ENCODE measurements at places on chromosomes 6 and 20.
A peak's percentile ranks its signal among the peaks of the same experiment; 100 is the strongest.

- DNase-seq = no peak
Measured at GRCh38 chr20:63215101-63216040, 560 bp downstream of the YTHDF1 start.

GRCh38 chr6:18388271-18388670 is 1.1 kb downstream of the RNF144B start:
- no peak for DNase-seq

DNA sequence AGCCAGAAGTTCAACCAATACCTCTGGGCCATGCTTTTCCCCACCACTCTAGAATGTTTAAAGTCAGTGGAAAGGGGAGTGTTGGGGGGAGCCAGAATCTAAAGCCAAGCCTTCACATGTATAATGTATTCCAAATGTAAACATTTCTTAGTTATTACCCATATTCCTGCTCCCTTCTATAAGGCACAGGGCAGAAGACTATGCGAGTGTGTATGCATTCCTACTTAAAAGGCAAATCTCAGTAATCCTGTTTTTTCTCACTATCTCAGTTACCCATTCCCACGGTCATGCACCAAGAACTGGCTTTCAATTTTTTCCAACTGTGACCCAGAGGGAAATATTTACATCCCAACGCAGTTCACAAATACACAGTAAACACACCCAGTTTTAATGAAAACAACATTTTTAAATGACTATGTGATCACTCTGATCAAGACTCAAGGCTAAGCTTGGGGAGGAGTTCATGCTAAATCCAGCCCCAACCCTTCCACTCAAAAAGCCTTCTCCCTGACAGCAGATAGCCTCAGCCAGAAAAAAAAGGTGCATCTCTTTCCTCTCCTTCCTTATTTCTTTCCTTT is 57.5 kb downstream of the EPB41L2 start:
- DNase-seq = no peak

DNA sequence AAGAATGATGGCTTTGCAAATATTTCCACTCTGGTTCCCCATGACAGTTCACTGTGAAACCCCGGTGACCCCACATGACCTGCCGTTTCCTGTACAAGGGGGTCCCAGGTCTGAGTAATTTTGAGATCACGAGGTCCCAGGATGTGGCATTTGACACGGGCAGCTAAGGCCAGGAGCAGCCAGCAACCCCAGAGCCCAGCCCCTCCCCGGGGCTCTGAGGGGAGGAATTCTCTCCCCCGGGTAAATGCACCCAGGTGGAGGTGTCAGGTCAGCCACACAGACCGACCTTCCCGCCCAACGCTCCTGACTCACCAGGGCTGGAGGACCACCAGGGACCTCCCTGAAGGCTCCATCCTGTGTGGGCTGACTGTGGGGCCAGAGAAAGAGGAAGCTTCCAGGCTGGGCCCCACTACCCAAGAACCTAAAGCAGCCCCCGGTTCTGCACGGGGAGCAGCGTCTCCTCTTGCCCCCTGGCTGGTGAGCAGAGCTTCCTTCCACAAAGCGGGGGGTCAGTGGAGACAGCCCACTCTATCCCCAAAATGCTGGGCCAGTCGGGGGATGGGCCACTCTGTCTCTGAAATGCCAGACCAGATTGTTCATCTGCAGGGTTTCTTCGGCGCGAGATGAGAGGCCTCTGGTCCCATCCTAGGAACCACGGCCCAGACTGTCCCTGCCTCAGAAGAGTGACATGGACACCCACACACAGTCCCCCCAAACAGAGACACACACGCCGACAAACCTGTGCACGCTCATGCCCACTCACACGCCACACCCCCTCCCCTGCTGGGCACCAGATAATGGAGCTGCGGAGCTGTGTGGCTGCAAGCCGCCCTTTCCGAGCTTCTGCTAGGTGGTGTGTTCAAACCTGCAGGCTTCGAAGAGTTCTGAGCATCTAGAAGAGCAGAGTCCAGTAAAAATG is 23.4 kb upstream of the SLCO4A1 start:
- peak; percentile 29 for DNase-seq

- DNase-seq = no peak
Measured at GRCh38 chr6:13573669-13574110, 711 bp upstream of the SIRT5 start.

GRCh38 chr6:161598896-161599295 is 325.0 kb upstream of the AGPAT4 start:
- no peak for DNase-seq

DNA sequence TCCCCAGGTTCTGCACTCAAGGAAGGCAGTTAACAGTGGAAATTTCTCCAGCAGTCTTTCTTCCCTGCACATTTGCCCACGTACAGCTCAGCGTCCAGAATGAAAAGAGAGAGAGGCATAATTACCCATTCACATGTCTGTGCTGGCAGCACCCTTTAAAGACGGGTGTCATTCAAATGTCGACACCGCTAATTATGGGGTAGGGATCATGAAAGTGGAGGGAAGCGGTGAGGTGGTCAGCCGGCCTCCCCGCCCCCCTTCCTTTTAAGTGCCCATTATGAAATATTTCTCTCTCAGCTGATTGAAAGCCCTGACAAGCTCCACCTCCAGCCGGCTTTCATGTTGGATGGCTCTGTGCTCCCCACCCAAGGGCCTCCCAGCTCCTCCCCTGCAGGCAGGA is 246.1 kb downstream of the BMP7 start:
- no peak for DNase-seq

DNA sequence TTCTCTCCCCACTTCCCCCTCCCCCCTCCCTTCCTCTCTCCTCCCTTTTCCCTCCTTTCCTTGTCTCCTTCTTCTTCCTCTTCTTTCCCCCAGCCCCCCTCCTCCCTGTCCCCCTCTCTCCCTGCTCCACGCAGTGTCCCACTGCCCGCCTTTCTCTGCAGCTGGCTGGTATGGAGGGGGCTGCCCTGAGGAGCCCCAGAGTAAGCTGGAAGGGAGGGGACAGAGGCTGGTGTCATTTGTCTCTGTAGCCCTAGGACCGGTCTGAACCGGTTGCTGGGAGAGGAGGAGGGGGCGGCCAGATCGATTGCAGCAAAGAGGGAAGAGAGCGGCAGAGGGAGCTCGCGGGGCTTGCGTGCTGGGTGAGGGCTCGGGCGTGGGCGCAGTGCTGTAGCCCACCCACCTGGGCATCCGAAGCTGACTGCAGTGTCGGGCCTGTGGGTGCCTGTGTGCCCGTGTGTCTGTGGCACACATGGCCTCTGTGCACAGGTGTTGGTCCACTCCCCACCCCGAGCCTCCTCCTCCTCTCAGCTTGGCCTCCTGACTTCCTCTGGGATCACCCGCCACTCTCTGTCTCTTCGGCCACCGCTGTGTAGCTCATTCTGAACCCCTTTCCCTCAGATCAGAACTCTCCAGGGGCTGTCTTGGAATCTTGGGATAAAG is 50.6 kb downstream of the SRC start:
- no peak for DNase-seq

DNA sequence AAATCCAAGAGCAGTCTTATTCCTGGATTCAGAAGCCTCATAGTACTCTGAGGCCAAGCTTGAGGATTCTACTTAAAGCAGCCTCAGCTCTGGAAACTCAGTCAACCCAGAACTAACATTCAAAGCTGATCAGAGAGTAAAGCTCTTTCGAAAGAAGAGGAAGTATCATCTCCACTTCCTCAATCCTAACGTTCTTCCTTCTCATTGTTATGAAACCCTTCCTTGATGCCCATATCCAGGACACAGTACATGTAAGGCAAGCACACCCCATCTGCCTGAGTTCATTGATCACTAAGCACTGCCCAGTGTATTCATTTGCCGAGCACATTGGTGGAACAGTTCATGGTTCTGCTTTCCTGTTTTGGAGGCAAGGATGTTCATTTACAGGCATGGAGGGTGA is at the start of gene IPCEF1:
Gene IPCEF1, minus strand, starts transcription at position 114 of the 400 bp plus-strand sequence. CDS start 90,856 bp downstream, outside the sequence.
- no peak for DNase-seq

DNA sequence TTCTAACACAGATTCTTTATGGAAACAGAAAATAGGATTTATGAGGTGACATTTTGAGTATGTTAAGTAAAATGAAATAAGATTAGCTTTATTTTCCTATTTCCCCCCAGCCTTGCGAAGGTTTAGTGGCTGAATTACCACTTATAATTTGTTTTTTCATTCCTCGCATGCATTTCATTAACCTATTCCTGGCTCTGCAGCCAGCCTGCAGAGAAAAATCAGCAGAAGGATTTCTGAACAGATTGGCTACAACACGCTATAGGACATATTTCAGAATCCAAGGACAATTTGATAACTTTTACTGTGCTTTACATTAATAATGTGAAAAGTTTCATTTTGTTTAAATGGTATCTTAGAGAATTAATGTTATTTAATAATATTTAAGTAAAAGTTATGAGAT is 162.4 kb upstream of the MMS22L start:
- no peak for DNase-seq

GRCh38 chr6:119119989-119120388 is 41.5 kb upstream of the FAM184A start:
- DNase-seq = no peak

- DNase-seq = no peak
Measured at GRCh38 chr6:104884867-104885517, 25.3 kb upstream of the HACE1 start.

GRCh38 chr6:106730718-106731117 is 101.3 kb downstream of the QRSL1 start:
- no peak for DNase-seq

- peak; percentile 37 for DNase-seq
Measured at GRCh38 chr6:33314943-33315792, 1.3 kb upstream of the TAPBP start.

- no peak for DNase-seq
Measured at GRCh38 chr6:32886681-32887383, 32.8 kb downstream of the PSMB9 start.

DNA sequence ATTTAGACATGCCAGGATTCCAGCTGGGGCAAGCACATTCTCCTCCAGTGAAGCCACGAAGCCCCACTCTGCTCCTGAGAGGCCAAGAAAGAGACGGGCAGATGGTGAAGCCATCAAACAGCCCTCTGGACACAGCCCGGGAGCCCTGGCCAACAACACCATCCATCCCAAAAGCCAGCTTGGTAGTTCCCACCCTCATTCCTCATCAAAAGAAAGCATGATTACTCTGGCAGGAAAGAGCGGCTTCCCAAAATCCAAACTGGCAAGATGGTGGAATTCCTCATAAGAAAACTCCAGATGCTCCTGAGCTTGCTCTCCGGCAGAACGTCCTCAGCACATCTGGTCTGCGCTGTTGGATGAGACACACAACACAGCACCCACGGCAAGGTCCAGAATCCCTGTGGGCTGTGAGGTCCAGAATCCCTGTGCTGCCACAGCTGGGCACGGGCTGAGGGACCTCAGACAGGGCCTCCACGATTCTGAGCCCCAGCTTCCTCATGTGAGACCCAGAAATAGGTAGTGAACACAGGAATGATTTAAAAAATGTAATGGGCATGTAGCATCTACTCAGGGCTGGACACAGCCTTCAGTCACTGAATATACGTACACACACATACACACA is 52.6 kb downstream of the THBS2 start:
- no peak for DNase-seq
